ENCODE measurements at places on chromosomes 3 and 15.

GRCh38 chr15:47614360-47615011 lies 102.8 kb upstream of the SEMA6D start:
- DNase-seq = no peak

GRCh38 chr3:36864180-36865053 lies 80.4 kb downstream of the TRANK1 start:
- no peak for DNase-seq

DNA sequence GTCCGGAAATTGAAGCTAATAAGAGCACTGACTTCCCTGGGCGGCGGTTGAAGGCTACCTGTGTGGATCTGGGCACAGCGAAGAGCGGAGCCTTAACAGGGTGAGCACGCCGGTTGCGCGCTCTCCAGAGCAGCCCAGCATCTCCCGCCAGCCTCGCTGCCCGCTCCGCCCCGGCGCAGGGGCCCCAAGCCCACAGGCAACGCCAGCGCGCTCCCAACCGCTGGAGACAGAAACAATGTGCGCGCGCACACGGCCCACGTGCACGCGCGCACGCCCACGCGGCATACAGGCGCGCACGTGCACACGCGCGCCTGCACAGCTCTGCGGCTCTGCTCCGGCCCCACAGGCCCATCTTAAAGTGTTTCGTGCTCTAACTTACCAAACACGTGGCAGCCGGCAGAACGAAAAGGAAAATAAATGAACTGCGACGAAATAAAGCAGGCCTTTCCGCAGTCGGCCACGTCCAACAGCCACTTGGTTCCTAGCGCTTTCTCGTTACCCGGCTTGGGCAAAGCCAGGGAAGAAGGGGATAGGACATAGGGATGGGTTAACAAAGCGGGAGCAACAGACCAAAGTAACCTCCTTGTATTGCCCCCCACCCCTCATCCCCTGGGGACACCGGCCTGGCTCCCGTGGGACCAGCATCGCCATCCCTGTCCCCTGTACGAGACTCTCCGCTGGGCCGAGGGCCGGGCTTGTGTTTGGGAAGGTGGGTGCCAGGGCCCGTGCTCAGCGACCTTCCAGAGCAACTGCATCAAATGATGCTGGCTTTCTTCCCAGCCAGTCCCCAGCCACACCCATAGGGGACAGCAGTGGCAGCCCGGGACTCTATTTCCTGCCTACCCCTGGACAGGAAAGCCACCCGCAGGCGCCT lies 203.7 kb downstream of the ABHD5 start:
- peak; percentile 64 for DNase-seq

DNA sequence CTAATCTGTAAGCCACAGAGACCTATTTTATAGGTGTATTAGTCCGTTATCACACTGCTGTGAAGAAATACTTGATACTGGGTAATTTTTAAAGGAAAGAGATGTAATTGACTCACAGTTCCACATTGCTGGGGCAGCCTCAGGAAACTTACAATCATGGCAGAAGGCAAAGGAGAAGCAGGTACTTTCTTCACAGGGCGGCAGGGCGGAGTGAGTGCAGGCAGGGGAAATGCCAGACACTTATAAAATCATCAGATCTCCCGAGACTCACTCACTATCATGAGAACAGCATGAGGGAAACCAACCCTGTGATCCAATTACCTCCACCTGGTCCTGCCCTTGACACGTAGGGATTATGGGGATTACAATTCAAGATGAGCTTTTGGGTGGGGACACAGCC lies 108.7 kb downstream of the GALK2 start:
- DNase-seq = no peak

DNA sequence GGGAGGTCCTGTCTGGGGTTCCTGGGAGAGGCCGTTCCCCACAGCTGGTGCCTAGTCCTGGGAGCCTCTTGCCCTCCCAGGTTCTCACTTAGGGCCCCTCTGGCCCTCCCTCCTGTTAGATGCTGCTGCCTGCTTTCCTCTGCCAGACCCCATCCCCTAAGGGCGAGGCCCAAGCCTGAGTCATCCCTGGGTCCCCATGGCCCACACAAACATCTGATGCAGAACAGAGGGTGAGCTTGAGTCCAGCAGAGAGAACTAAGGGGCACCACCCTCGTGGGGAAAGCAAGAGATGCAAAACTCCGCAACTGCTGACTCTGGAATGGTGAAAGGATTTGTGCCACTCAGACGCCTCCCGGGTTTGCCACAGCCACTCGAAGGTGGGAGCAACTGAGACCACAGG lies 58.8 kb upstream of the TRPM1 start:
- no peak for DNase-seq

DNA sequence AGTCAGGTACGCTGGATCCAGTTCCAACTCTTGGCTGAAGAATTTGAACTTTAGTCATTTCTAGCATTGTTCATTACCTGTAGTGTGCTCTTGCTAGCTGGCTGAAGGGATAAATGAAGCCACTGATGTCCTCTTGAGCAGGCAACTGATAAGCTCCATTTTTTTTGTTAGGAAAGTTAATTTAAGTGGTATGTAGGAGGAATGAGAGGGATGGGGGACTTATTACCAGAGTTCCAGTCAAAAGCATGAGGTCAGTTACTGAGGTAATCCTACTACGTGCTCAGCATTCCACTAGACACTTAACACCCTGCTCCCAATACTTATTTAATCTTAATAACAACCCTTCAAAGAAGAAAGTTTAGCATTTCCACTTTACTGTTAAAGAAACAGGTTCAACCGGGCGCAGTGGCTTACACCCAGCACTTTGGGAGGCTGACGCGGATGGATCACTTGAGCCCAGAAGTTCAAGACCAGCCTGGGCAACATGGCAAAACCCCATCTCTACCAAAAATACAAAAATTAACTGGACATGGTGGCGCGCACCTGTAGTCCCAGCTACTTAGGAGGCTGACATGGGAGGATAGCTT lies 2.0 kb upstream of the RASA2 start:
- no peak for DNase-seq

DNA sequence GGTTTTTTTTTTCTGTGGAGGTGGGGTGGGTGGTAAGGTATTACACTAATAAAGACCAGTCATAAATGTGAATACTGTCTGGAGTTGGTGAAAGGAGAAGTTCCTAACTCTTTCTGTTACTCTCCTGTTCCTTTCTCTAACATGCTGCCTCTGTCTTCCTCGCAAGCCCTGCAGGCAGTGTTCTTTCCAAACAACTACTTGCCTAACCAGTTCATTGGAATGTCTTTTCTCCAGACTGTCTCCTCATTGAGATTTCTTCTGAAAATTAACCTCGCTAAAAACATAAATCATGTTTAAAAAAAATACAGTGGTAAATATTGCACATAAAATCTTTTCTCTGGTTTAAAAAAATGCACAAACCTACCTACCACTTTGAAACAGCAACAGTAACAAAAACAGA lies 135.2 kb downstream of the TP63 start:
- no peak for DNase-seq

GRCh38 chr3:41208507-41209220 lies 9.4 kb downstream of the CTNNB1 start:
- no peak for DNase-seq

DNA sequence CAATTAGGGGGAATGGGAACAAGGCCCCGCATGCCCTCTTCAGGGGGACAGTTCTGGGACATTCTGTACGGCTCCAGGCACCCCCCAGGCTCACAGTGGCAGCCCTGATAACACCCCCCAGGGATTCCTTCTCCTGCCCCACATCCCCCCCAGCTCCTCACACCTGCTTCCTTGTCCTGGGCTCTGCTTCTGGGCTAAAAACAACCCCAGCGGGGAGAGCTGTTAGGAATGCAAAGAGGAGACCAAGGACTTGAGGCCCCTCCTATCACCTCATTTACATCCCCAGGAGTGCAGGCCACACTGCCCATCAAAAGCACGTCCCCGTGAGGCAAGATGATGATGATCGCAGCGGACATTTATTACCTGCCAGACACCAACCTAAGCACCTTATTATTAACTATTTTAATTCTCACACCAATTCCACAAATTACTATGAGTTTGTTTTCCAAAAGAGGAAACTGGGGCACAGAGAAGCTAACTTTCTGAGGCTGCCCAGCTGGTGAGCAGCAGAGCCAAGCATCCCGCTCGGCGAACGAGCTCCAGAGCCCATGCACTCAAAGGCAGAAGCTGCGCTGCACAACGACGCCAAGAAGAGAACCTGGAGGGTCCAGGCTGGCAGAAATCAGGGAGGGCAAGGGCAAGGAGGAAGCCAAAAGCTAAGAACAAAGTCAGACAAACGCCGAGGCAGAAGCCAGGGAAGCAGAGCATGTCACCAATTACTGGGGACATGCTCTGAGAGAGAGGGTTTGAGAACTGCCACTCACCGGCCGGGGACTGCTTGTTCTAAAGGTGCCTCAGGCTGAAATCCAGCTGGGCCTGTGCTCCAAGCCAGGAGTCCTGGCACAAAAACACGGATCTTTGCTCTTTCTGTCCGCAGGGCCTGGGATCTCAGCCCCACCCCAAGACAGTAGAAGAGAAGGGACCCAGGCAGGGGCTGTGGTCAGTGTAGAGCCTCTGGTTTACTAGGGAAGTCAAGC lies 76.2 kb upstream of the NSMCE3 start:
- DNase-seq = no peak

GRCh38 chr3:147389717-147390116 lies 16.6 kb downstream of the ZIC4 start:
- no peak for DNase-seq

- DNase-seq = no peak
Measured at GRCh38 chr3:41362638-41363559, 163.6 kb downstream of the CTNNB1 start.

DNA sequence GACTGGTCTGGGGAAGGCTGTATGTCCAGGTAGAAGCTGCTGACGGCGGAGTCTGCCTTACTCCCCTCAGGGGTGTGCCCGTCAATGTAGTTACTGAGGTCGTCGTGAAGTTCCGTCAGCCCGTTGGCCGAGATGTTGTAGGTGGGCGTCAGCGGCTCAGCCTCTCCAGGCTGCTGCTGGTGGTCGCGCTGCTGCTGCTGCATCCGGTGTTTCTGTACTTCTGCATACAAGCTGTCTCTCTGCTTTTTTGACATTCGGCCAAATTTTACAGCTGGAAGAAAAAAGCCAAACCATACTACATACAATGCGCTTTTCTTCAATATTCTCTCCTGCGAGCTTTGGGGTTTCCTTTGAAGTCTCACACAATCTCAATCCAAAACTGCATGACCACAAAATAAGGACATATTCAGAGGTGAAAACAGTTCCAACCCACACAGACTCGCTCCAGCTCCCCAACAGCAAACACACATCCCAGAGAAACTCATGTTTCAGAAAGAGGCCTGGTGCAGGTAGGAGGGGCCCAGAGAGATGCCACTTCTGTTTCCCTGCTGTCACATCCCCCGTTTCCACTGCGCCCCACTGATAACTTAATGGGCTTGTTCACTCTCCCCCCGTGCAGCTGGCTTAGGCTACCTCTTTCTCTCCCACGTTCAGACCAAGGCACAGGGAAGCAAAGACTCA lies 32.5 kb upstream of the ICE2 start:
- no peak for DNase-seq

DNA sequence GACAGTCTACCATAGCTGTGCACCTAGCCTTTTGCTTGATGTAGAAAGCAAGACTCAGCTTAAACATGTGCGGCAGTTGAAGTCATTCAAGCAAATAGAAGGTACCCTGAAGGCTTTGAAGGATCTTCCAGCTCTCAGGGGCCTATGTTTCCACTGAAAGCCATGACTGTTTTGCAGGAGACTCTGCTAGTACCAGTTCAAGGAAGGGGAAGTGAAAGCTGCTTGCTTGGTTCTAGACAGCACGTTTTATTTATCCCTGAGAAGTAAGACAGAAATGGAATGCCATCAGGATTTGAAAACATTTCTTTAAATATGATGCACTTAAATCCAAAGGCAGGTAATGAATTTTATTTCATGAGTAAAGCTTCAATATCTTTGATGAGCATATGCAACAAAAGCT lies 311.4 kb downstream of the PDCD6IP start:
- DNase-seq = no peak

- no peak for DNase-seq
Measured at GRCh38 chr15:69565066-69565655, 112.5 kb downstream of the RPLP1 start.

- DNase-seq = no peak
Measured at GRCh38 chr3:111615880-111616279, 20.7 kb upstream of the ZBED2 start.

DNA sequence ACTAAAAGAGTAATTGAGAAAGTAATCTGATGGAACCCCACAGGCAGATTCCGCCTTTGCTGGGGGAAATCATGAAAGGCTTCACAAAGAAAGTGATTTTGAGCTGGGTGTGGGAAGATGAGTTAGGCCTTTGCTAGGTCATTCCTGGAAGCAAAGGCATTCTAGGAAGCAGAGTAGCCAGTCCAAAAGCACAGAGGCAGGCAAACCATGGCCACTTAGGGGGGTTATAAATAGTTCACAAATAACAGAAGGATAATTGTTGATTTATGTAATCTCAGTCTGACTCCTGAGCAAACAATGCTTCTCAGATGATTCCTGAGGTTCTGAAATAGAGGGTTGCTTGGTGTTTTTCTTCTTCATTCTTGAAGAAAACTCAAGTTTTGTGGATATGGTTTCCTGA lies 576.3 kb downstream of the NTRK3 start:
- DNase-seq = no peak

DNA sequence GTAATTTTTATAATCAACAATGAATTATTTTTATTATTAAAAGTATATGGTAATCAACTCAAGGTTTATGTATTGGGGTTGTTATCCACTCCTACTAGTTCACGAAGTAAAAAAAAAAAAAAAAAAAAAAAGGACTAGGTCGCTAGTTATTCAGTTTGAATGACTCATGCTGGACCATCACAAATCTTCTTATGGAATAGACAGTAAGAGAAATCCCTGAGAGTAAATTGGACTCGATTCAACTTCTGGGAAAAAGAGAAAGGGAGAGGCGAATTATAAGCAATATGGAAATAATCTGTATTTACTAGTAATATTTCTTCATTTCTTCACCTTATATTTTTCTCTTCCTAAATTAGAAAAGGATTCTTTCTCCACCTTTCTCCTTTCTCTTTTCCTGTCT lies 2.0 kb downstream of the MYEF2 start:
- DNase-seq = no peak

GRCh38 chr3:100002599-100003350 lies 111.5 kb downstream of the FILIP1L start:
- no peak for DNase-seq

DNA sequence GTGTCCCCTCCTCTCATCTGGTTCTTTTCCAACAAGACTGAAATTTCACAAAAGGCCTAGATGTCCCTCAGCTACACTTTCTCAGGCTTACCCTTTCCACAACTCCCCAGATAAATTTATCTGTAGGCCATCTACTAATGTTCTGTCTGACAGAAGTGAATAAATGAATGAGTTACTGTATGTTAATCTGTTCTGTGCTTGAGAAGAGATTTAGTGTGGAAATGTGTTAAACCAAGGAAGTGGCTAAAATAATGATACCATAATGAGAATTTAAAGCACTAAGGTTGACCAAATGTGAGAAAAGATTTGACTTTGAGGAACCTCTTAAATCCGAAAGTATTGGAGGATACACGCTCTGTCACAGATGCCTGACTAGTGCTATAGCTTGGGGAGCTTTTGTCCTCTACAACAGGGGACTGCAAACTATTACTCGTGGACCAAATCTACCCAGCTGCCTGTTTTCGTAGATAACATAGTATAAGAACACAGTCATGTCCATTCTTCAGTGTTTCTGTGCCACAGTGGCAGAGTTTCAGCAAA lies 74.8 kb upstream of the P2RY1 start:
- no peak for DNase-seq

All from stimulated activated CD4-positive, alpha-beta T cell treated with anti-CD3 and anti-CD28 coated beads, Interleukin-2, amount 100 ng/mL, for 24 hours (primary cell).